GM20000 (cell line): ENCODE measurements at places on chromosomes 1 and 21.

GRCh38 chr1:226166341-226166740 lies 20.2 kb downstream of the ACBD3 start:
- no peak for DNase-seq

DNA sequence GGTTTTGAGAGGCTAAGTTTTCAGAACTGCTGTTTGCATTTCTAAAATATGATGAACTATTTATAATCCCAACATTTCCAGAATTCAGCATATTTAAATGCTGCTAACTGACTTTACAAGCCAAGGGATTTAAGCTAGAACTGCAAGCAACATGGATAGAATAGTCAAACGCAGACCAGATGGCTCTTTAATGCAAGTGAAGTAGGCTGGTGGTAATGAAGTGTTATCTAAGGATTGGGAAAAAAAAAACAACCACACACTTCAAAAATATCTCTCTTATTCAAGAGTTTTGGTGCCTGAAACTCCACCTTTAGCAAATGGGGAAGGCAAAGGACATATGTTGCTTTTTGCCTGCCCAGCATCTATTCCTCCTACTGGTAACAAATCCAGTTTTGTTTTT lies 20.9 kb upstream of the SSX2IP start:
- DNase-seq = no peak

GRCh38 chr1:64895500-64895899 lies 70.8 kb downstream of the JAK1 start:
- peak; percentile 56 for DNase-seq

GRCh38 chr1:205729945-205730610 lies 19.9 kb downstream of the NUCKS1 start:
- DNase-seq = no peak

GRCh38 chr1:11691928-11692711 lies 610 bp downstream of the DRAXIN start:
- DNase-seq = no peak

DNA sequence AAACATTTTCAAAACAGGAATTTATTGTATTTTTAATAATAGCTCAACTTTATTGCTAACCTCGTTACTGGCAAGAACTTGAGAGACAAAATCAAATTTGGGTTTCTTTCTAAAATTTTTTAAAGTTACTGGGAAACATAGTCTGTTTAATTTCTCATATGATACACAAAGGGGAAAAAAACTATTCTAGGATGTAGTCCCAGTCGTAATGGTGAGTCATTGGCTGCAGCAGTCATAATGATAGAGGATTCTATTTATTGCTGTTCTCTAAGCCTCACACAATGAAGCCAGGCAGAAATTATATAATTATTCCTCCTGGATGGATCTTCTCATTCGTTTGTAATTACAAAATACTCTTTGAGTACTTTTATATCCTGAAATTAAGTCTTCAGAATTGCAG lies 326.5 kb upstream of the SGIP1 start:
- DNase-seq = no peak

DNA sequence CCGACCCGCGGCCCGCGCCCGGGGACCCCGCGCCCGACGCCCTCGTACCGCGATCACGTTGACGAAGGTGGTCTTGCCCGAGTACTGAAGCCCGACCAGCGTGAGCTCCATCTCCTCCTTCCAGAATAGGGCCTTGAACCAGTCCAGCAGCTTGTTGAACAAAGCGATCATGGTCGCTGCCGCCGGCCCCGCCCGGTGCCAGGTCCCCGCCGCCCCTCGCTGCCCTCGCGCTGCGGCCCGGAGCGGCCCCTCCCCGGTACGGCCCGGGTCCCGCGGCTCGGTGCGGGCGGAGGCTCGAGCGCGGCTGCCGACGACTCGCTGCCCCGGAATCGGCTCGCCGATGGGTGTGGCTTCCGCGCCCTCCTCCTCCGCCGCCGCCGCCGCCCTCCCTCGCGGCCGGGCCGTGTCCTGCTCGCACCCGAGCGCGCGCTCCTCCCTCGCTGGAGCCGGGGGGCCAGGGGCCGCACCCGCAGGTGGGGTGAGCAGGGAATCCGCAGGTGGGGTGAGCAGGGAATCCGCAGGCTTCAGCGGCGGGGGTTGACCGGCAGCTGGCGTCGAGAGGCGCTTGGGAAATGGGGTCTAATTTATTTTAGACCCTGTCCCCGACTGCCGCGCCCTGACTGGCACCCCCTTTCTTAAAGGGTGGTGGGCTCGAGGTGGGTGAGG lies at the start of gene ARL8A:
TSS of gene ARL8A (minus strand) at position 336 of the 666 bp plus-strand sequence. CDS start at position 171, 165 bp downstream.
- DNase-seq = peak; percentile 94
